Caco-2 (cell line): ENCODE measurements at places on chromosomes 12 and 14.

- DNase-seq: no peak
These were observed 229.1 kb downstream of the PPM1H start for GRCh38 chr12:62705846-62706245.

GRCh38 chr12:131835616-131836171 lies 7.5 kb downstream of the MMP17 start:
- DNase-seq: no peak

GRCh38 chr14:102225936-102226335 lies 79.0 kb downstream of the MOK start:
- no peak for DNase-seq

DNA sequence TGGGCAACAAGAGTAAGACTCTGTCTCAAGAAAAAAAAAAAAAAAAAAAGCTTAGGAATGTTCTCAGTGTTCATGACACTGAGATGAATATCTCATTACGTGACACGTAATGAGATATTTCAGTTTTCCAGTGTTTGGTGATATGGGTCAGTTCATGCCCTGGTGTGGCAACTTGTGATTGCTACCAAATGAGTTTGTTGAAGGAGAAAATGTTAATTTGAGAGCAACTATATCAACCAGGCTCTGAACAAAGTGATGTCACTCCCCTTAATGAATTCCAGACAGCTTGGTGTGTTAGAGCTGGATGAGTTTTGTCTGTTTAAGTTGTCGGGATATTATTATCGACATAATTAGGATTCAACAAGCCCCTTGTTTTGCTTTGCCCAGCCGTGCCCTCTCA lies 211.7 kb downstream of the DPF3 start:
- DNase-seq: no peak

- no peak for DNase-seq
These were observed 99.3 kb upstream of the LMNTD1 start for GRCh38 chr12:25652371-25652770.

DNA sequence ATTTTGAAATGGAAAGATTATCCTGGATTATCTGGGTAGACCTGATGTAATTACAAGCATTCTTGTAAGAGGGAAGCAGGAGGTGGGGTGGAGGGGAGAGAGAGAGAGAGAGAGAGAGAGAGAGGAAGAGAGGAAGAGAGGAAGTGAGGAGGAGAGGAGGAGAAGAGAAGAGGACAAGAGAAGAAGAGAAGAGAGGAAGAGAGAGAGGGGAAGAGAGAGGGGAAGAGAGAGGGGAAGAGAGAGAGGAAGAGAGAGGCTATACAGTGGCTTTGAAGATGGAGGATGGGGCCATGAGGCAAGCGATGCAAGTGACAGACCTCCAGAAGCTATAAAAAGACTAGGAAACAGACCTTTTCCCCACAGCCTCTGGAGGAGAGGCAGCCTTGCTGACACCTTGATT lies 13.7 kb upstream of the CHST11 start:
- DNase-seq: no peak

DNA sequence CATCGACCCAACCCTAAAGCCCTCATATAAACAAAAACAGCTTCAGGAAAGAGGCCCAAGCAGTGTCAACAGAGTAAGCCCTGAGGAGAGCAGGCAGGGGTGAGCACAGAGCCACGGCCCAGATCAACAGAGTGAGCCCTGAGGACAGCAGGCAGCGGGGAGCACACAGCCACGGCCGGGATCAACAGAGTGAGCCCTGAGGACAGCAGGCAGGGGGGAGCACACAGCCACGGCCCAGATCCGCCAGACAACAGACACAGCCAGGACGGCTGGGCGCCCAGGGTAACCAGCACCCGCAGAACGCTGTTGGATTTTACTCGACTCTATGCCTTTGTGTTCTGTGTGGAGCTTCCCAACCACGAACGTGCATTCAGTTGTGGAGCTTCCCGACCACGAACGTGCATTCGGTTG lies 15.0 kb downstream of the CCDC85C start:
- DNase-seq: no peak

- no peak for DNase-seq
These were observed 465.9 kb downstream of the BCAT1 start for GRCh38 chr12:24482882-24483604.

- DNase-seq: no peak
These were observed 71.4 kb upstream of the SRSF5 start for GRCh38 chr14:69695322-69696203.

DNA sequence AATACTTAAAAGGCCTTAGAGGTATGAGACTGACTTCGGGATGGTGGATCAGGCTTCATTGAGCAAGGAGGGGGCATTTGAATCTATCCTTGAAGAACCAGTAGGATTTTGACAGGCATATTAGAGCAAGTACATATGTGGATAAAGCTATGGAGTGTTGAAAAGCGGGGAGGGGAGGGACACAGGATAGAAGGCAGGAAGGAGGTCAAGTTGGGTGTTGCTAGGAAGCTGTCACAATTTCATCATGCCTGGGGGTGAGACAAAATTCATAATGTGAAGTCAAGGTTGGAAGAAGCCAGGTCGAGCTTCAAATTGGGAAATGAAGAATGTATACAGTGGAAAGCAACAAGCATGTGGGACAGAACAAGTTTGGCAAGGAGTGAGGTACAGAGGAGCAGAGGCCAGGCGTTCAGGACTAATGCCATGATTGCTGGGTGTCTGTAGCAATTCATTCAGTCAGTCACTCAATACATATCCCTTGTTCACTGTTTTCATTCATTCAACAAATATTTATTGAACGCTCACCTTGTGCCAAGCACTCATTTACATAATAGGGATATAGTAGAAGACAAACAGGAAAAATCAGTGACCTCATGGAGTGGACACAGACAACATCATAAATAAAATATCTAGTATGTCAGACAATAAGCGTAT lies 58.3 kb upstream of the LTA4H start:
- DNase-seq: no peak

GRCh38 chr14:73758392-73759182 lies 44.4 kb upstream of the PNMA1 start:
- peak; percentile 90 for DNase-seq

GRCh38 chr14:82047777-82048470 lies 514.3 kb upstream of the SEL1L start:
- DNase-seq: no peak

- no peak for DNase-seq
These were observed 68.5 kb downstream of the GCH1 start for GRCh38 chr14:54834081-54834480.

DNA sequence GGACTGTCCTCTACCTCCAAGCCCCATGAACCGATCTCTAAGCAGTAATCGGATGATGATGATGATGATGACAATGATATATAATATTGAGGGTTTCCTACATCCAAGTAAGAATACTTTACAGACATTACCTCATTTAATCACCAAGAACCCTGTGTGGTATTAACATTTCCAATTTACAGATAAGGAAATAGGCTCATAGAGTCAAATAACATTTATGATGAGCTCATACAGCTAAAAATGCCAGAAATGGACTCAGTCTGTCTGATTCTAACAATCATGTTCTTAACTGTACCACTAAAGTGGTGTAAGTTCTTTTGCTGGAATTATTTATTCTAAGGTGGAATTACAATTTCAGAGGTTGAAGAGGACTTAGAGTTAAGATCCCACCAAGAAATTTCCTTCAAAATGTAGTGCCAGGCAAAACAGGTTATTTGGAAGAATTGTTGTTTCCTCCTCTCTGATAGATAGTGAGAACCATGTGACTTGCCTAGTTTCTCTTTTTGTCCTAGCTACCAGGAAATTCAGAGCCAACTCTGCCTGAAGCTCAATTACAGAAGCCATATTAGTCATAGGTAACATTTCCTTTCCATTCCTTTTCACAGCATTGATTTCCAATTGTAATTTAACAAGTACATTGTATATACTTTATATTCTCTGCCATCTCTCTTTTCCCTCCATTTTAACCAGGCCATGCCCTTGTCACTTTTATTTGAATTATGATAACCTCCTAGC lies 23.8 kb upstream of the CCDC175 start:
- no peak for DNase-seq

DNA sequence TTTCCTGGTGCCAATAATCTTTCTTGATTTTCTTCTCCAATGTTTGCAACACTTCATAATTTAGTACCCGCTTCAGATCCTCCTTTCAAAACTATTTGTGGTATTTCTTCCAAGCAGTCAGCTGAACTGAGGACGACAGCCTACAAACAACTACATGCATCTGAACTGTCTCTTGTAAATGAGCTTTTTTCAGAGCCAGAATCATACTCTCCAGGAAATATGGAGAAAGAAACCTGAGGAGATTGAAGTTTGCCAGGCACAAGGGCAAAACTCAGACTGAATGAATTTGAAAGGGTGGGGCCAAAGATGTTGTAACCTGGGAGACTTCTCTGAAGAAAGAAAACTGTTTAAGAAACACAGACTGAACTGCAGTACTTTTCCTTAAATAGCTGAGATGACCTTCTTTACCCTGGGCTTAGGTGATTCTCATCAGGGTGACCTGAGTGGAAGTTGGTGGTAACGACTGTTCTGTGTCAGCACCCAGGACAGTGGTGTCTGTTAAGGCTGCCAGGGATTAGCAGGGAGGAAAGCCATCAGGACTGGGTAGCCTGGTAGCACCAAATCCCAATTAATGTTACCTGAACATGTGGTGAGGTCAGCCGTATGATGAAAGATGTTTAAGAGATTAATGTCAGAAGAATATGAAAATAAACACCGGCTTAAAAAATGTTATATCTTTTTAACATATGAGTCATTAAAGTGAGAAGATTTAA lies 95.0 kb downstream of the TGFB3 start:
- no peak for DNase-seq

GRCh38 chr12:46579474-46579873 lies 206.9 kb upstream of the SLC38A2 start:
- no peak for DNase-seq

GRCh38 chr12:27970401-27971120 lies 2.0 kb downstream of the PTHLH start:
- no peak for DNase-seq

- DNase-seq: no peak
These were observed 62.0 kb downstream of the WSCD2 start for GRCh38 chr12:108191086-108191485.

GRCh38 chr12:132719141-132719953 lies 8.7 kb downstream of the PGAM5 start:
- DNase-seq: no peak

DNA sequence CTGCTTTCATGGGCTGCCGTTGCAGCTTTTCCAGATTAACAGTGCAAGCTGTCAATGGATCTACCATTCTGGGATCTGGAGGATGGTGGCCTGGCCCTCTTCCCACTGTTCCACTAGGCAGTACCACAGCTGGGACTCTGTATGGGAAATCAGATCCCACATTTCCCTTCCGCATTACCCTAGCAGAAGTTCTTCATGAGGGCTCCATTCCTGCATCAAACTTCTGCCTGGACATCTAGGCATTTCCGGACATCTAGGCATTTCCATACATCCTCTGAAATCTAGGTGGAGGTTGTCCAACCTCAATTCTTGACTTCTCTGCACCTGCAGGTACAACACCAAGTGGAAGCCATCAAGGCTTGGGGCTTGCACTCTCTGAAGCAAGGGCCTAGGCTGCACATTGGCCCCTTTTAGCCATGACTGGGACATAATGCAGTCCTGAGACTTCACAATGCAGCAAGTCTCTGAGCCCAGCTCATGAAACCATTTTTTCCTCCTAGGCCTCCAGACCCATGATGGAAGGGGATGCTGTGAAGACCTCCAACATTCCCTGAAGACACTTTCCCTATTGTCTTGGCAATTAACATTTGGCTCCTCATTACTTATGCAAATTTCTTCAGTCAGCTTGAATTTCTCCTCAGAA lies 863.3 kb downstream of the C12orf50 start:
- no peak for DNase-seq

DNA sequence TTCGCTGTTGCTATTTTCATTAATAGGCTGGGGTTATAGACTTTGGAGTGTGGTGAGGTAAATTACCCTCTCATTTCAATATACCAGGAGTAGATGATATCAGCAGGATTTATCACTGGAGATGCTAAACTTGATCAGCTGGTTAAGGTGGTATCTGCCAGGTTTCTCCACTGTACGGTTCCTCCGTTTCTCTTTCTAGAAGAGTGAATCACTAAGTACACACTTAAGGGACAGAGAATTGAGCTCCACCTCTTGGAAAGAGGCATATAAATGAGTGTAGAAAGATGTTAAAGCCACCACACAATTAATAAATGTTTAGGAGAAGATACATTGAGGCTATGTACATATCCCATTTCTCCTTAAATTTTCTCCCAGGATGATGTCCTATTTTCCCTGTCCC lies 277.4 kb upstream of the GRIP1 start:
- no peak for DNase-seq

DNA sequence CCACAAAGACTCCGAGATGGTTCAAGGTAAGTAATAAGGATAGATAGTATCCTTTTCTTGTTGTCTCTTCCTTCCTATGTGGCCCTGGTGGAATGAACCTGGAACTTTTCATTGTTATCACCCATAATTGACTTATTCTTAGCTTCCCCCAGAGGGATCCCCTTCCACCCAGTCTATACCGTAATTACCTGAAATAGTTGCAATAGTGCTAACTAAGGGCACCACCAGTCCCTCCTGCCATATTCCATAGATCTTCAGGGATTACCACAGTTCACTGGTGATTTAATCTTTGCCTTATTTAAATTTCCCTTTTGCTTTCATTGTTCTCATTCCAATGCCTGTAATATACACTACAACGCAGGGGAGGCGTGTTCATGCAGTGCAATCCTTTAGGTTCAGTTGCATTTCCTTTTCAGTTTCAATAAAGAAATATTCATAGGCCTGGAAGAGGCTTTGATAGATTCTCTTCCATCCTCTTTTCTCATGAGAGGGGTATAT lies 13.8 kb upstream of the OR9K2 start:
- no peak for DNase-seq

DNA sequence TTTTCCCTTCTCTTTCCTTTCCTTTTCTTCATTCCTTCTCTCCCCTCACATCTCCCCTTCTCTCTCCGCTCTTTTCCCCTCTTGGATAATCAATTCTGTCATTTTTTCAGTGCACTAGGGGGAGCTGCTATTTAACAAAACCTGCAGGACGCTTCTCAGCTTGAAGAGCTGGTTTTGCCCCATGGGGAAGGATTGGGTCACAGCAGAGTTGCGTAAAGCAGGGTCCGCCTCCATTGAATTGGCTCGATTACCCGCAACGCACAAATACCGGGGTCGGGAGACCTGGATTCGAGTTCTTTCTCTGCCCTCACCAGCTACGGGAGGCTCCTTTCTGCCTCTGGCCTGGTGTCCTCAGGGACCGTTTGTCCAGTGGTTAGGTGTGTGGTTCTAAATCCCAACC lies 42.1 kb upstream of the CHGA start:
- peak; percentile 49 for DNase-seq

GRCh38 chr12:115382681-115383080 lies 698.7 kb upstream of the TBX3 start:
- DNase-seq: no peak

DNA sequence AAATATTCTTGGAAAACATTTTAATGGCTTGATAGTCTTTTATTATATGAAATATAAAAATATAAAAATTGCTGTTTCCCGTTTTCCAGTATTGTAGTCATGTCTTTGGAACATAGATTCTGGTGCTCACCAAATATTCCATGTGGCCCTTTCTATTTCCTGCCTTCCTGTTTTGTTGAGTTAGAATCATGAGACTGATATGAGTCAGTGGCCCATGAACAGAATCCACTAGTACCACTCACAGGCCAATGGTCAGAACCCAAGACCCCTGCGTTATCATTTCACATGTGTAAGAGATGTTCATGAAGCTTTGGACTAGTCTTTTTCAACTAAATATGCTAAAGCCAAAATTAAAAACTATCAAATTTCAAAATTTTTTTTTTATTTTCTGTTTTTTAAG lies 56.9 kb downstream of the BICD1 start:
- no peak for DNase-seq

- DNase-seq: no peak
These were observed 411.6 kb downstream of the CCER1 start for GRCh38 chr12:90543374-90543773.
